ENCODE measurements at places on chromosomes 4 and X. TPM values are rescaled to one million over a fixed set of nuclear protein-coding genes. Genes with fewer than 3 reads are reported as not detected.

Gene EDNRA
- total RNA-seq = 6.5 TPM

Gene CFAP99
- total RNA-seq = 0.42 TPM

GRCh38 chr4:87838890-87839591 is 6.3 kb downstream of the MEPE start:
- peak; percentile 26 for DNase-seq

DNA sequence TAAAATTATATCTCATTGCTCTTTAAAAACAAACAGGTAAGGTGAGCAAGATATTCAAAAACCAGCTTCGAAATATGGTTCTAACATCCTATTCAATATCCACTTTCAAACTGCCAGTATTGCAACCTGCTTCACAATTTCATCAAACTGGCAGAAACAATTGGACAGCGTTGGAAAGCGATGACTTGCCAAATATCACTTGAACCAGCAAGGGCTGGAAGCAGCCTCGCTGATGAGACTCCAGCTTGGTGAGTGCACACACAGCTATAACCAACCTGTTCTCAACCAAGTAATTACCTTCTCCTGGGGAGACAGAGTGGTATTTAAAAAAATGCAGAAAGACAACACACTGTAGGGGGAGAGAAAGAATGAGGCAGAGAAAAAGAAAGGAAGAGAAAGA is 155.8 kb upstream of the RAI2 start:
- no peak for DNase-seq

DNA sequence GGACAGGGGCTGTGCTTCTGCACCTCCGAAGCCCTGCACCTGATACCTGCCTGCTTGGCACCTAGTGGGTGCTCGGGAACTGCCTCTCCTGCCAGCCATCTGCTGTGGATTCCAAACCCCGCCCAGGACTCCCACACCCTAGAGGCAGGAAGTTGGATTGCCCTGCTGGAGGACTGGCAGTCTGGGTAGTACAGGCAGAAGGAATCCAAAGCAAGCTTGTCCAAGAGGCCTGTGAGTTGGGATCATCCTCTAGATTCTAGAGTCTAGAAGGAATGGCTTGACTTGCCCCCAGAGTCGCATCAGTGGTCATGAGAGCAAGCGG is 64.6 kb upstream of the MTM1 start:
- DNase-seq = peak; percentile 8

Gene NR3C2
- total RNA-seq = 0.20 TPM

Gene ZFP92
- not detected for total RNA-seq

Gene NEXMIF
- not detected for total RNA-seq

DNA sequence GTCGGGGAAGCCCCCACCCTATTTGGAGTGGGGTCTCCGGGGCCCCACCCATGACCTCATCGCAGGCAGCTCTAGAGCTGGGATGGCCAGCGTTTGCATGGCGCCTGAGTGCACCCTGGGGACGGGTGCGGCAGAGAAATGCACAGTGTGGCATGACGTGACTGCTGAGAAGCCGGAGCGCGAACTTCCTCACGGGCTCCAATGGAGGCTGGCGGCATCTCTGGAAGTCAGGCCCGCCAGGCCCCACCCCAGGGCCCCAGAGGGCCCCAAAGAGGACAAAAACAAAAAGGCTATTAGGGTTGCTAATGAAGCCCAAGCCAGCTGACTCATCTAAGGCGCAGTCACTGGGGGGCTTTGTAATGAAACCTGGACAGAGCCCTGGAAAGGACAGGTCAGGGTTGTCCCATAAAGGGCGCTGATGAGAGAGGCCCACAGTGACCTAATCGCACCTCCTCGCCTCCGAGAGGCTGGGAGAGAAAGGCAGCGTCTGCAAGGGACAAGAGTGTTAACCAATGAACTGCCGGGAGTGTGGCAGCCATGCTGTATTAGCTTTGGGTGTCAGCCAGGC is 86.0 kb upstream of the C1QTNF7 start:
- no peak for DNase-seq

Gene MAN2B2
- total RNA-seq = 28.8 TPM

Gene FAM90A26
- total RNA-seq = not detected

DNA sequence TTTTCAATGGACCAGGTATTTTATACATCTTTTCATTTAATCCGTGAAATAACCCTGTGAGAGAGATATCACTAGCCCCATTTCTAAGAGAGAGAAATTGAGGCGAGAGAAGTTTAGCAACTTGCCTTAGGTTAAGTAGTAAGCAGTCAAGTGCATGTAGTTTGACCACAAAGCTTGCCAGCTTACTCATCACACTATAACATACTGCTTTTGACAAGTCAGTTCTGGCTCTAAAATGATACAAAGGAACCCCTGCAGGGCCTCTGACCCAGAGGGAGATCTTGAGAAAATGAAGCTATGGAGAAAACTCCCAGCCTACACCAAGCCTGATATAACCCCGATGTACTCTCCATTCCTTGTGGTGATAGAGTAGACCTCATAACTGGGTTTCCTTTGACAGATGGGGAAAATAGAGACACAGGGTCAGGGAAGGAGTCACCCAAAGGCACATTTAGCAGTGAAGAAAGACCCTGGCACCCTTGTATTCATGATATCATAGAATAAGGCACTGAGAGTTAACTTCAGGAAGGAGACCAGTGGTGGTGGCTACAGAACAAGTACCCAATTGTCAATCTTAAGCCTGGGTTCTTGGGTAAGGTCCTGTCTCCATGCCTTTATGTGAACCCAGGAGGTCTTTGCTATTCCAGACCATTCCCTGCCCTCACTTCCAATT is 60.2 kb upstream of the MSN start:
- peak; percentile 84 for DNase-seq

DNA sequence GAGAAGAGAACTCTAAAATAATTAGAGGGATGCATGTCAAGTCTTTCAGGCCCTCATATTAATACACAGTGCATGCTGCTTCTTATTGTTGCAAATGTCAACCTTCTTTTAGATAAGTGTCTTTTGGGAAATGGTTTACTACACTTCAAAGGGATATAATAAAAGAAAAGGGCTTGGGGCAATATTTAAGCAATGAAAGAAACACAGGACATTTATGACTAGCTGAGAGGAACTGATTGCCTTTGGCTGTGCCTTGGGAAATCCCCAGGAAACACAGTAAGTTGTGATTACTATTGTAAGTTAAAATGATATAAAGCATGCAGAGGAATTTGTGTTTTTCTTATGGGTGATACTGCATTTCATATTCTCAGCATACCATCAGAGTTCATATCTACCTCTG is 1036.2 kb upstream of the GRID2 start:
- DNase-seq = no peak

DNA sequence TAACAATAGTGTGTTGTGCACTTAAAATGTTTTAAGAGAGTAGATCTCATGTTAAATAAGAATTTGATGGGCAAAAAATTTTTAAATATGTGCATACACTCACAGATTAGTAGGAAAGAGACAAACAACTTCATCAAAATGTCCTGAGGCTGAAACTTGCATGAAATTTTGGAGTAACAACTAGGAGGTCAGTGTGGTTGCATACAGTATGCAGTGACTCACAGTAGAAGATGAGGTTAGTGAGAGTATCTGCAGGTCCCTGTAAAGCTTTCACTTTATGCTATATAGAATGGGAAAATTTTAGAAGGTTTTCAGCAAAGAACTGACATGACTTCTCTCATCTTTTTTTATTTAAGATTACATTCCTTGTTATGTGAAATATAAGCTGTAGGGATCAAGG is 453.1 kb upstream of the KLHL4 start:
- DNase-seq = peak; percentile 38

DNA sequence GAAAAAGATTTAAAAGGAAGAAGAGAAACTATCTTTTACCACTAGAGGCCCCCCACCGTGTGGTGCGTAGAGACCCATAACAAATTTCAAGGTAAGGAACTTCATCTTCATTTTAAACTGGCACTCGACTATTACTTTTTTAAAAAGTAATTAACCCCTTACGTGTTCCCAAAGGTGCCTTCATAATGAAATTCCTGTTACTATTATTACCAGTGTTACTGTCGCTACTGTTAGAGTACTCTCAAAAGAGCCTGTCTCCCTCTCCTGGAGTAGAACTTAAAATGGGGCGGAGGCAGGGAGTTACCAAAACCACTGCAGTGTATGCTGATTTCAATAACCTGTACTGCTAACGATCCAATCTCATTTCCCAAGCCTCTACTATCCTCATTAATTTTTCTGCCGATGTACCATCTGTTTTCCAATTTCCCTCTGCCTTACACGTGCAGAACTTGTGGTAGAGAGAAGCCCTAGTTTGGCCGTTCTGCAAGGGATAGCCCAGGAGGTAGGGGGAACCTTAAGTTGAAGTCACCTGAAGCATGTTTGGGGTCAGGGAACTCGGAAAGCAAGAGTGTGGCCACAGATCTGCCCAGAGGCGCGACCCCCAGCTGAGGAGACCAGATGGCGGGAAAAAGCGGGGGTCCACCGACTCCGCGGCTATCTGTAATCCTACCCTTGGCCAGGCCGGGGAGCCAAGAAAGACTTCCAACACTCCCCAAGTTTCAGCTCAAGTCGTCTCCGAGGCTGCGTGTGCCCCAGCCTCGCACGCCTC is 720 bp upstream of the STK26 start:
- peak; percentile 18 for DNase-seq

GRCh38 chrX:68994135-68994890 is 165.5 kb downstream of the EFNB1 start:
- DNase-seq = no peak

- peak; percentile 40 for DNase-seq
Measured at GRCh38 chr4:65383589-65384305, 286.5 kb downstream of the EPHA5 start.

Gene UNC5C
- 2.1 TPM for total RNA-seq

DNA sequence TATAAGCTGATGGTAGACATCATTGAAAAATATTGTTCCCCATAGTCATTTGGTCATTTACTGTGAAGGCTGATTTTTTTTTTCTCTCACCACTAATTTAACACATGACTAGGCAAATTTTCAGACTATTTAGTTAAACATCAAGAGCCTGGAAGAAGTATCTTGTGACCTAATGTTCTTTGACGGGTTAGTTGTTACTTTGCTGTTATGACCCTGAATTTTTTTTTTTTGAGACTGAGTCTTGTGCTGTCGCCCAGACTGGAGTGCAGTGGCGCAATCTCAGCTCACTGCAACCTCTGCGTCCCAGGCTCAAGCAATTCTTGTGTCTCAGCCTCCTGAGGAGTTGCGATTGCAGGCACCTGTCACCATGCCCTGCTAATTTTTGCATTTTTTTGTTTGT is 67.0 kb downstream of the HPF1 start:
- no peak for DNase-seq

Gene GDI1
- total RNA-seq = 222 TPM

DNA sequence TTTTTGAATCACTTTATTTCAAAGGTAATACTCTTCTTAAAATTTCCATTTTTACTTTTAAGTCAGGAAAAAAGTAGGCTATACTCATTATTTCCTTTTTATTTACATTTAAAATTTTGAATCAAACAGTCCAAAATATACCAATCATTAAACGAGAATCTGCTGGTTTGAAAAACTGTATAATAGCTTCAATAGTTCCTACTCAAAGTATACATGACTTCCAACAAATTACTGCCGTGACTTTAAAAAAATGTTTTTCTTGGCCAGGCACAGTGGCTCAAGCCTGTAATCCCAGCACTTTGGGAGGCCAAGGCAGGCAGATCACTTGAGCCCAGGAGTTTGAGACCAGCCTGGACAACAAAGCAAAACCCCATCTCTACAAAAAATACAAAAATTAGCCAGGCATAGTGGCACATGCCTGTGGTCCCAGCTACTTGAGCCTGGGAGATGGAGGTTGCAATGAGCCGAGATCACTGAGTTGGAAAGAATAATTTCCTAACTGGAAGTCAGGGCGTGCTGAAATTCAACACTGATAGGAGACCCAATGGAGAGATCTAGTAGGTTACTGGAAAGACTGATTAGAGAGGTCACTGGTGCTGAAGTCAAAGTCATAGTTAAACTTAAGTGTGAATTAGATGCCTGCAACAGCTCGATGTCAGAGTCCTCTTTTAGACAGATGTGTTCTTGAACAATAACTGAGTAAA is 9.0 kb downstream of the KLHL8 start:
- DNase-seq = no peak

Gene ITIH6
- not detected for total RNA-seq

DNA sequence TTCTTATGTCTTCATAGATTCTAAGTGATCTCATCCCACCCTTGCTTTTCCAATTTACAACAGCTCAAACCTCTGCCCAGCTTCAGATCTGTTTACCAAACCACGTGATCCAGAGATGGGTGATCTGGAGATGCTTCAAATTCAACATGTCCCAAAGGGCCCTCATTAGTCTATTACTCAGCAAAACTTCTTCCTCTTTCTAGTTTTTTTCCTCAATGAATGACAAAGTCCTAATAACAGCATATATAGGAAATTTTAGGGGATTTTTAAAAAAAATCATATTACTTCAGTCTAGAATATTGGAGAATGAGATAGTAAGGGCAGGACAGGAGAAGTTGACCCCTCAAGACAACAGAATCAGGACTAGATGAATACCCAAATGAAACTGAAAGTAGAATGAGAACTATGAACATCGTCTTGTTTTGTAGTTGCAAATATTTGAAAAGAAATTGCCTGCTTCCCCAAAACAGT is 127.1 kb downstream of the CFAP299 start:
- peak; percentile 26 for DNase-seq

GRCh38 chrX:39631276-39632229 is 466.2 kb downstream of the BCOR start:
- no peak for DNase-seq

DNA sequence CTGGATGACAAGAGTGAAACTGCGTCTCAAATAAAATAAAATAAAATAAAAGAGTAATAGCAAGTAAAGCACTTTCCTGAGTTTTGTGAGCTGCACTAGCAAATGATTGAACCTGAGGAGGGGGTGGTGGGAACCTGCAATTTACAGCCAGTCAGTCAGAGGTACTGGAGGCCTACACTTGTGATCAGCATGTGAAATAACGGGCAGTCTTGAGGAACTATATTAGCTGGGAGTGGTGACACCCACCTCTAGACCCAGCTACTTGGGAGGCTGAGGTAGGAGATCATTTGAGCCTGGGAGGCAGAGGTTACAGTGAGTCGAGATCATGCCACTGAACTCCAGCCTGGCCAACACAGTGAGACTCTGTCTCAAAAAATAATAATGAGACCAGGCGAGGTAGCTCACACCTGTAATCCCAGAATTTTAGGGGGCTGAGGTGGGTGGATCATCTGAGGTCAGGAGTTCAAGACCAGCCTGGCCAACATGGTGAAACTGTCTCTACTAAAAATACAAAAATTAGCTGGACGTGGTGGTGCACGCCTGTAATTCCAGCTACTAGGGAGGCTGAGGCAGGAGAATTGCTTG is 537.1 kb upstream of the HTR2C start:
- DNase-seq = no peak

GRCh38 chr4:124727331-124727890 is 14.9 kb upstream of the ANKRD50 start:
- no peak for DNase-seq

Gene DCX
- total RNA-seq = not detected

DNA sequence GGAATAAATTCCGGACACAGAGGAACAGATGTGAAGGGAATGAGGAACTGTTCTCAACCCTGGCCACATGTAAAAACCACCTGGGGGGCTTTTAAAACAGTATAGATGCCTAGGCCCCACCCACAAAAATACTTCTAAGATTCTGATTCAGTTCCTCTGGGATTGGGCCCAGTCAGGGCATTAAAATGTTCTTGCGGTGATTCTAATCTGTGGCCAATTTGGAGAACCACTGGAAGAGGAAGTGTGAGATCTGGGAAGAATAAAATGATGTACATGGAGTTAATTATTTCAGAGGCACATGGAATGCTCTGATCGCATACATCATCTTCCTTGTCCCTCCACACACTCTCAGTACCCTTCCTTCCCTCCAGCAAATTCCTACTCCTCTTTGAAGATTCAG is 192.2 kb downstream of the APBB2 start:
- no peak for DNase-seq

Gene SERTM2
- not detected for total RNA-seq

Gene SPANXC
- total RNA-seq = 5.8 TPM
